ENCODE measurements at places on chromosomes 7 and 10. TPM values are rescaled to one million over a fixed set of nuclear protein-coding genes. Genes with fewer than 3 reads are reported as not detected.

HNRNPH3 gene
- 30.3 TPM for total RNA-seq

CCDC186 gene
- 23.5 TPM for total RNA-seq

NEURL1 gene
- total RNA-seq = 0.17 TPM

CDHR1 gene
- total RNA-seq = not detected

NAT16 gene
- total RNA-seq = not detected

CWF19L1 gene
- total RNA-seq = 15.1 TPM

SRGN gene
- 47.3 TPM for total RNA-seq
